ENCODE measurements at places on chromosomes 7 and 10.

DNA sequence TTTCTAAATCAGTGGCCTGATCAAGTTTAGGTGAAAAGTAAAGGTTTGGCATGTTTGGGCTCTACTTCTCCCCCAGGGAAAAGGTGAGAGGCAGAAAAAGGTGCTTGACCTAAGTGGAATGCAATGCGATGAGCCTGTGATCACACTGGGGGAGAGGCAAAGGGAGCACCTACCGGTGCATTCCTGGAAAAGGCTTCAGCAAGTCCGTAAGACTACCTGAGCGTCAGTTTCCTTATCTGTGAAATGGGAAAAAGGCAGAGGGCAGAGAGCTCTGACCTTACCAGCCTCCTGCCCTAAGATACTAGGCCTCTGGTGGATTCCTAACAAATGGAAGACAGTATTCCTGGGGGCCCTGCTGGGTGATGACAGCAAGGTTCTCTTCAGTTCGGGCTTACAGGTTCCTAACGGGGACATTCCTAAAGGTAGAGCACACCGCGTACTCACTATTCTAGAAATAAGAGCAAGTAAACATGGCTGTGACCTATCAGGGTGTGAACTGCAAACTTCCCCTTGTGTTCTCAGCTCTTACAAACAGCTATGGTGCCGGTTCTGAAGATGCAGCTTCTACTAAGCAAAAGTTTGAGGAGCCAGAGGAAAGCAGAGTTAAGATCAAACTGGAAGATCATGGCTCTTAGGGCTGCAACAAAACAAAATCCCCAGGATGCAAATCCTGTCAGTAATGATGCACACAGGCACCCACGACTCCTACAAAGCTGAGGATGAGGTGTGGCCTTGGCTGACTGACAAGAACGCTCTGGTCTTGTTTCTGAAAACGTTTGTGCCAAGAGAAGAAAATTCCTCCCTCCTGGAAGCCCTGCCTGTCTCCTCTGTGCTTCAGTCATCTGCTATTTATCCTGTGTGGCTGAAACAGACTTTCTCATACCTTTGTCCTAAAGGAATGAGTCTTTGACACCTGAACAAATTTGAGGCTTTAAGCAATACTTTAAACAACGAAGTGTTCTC, 13.3 kb upstream of the ACSL5 start:
- DNase-seq, result no peak

- no peak for DNase-seq
Observed at GRCh38 chr10:46171661-46172060, 115.1 kb upstream of the ANTXRL start.

DNA sequence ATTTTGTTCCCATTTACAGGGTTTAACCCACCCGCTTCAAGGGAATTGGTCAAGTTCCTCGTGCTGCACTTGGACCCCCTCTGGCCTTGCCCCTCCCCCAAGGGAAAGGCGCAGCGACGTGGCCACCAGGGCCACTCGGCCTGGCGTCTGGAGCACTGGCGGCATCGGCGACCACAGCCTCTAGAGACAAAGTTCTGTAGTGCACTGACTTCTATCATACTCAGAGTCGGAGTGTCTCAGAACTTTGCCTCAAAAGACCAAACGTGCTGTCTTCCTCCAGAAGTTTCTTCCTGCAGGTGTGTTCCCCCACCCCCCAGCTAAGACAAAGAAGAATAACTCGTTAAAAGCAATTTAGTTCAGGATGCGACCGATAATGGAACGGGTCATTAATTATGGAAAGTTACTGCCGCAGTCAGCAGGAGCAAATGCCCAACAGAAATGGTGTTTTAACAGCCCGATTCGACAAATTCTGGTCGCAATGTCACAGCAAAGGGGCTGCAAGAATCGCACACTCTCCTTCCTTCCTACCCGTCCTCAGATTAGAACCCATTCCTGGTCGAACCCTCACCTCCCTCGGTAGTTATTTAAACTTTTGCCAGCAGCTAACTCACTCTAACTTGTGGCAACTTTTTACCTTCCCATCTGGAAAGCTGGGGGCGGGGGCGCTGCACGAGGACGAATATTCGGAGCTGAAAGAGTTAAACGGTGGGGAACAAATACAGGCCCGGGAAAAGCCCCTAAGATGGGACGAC, 202.1 kb upstream of the NFE2L3 start:
- DNase-seq, result no peak

GRCh38 chr10:49690698-49691356, 11.4 kb downstream of the C10orf53 start:
- no peak for DNase-seq

GRCh38 chr10:74825371-74826141, 844 bp upstream of the KAT6B start:
- DNase-seq, result no peak

GRCh38 chr7:2084331-2084730, 148.4 kb downstream of the MAD1L1 start:
- no peak for DNase-seq

GRCh38 chr7:106774768-106775551, 90.1 kb upstream of the PIK3CG start:
- no peak for DNase-seq

DNA sequence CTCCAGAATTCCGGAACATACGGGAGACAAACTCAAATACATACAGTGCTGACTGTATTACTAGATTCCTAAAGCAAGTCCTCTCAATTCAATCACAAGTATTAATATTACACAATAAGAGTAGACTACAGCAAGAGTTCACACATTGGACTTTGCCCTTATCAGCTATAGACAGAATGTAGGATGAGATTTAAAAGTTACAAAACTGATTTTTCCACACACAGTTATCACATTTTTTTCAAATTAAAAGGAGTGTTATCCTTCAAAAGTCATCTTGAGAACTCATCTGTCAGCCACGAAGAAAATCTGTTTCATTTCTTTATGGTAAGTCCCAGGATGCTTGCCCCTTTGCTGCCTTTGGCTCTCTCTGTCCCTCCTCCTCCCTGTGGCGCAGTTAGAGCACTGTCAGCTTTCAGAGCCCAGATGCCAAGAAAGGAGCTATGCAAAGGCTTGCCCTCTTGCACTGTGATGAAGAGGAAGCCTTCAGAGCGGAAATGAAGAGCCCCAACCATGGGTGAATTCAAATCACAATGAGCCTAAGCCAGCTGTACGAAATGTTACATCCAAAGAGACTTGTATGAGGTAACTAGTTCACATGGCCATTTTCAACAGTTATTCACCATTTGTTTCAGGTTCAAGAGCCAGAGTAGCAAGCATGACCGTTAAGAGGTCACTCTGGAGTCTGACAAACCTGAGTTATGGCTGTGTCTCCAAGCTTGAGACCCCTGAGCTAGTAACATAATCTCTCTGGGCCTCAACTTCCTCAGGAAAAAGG, 10.7 kb downstream of the NCOA4 start:
- no peak for DNase-seq

DNA sequence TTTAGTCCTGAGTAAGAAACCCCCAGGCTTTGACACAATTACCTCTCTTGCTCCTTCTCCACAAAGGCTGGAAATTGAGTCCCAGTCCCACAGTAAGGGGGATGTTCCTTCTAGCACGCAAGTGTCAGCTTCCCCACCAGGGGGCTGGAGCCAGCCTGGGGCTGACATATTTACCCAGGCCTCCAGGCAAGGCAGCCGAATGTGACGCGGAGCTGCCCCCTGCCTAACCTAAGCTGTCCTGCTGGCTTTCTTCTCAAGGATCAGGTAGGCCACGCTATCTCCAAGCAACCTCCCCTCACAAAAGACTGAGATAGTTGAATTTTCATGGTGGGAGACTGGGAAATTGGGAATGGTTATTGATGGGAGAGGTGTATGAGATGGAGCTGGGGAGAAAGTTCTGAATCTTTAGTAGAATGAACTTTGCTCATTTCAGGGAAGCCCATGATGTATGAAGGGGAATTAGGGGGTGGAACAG, 19.2 kb upstream of the BMPER start:
- DNase-seq, result no peak

GRCh38 chr7:36130236-36130945, 22.7 kb upstream of the EEPD1 start:
- no peak for DNase-seq

DNA sequence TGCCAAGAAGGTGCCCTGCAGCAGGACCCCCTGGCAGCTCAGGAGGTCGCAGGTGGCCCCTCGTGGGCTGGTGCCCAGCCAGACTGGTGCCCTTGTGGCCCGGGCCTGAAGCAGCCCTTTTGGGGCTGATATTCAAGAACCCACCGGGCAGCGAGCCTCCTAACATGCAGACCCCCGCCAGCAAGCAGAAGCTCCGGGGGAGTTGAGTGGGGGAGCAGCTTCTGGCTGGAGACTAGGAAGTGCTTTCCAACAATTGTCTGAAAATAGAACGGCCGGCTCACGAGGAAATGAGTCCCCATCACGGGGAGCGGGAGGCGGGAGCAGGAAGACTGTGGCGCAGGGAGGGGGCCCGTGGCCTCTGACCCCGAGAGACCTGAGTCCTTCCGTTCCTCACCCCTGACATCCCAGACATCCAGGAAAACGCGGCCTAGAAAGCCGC, 9.5 kb upstream of the INTS1 start:
- DNase-seq, result no peak

GRCh38 chr7:96179837-96180236, 142.1 kb downstream of the SLC25A13 start:
- no peak for DNase-seq

DNA sequence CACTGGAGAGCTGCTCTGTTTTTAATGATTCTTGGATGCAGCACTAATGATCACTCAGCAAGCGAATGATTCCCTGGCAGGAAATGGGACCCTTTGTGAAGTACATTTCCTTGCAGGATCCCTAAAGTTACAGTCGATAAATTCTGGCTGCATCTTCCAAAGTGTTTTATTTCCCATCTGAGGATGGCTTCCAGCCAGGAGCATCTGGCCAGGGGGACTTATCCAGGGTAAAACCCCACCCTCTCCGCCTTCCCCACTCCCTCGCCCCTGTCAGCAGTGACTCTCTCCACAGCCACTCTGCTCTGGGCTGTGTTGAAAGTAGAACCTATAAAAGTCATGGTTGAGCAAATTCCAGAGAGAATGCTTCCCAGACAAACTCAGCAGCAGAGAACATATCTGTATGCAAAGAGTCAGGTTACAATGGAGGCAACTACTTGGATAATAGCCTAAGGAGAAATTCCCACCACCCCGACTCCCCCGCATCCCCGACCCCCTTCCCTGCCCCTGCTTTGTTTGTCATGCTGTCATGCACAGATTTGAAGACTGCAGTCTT, 111.0 kb upstream of the ANLN start:
- no peak for DNase-seq

- peak; percentile 35 for DNase-seq
Observed at GRCh38 chr10:131844529-131845084, 56.2 kb upstream of the PPP2R2D start.

DNA sequence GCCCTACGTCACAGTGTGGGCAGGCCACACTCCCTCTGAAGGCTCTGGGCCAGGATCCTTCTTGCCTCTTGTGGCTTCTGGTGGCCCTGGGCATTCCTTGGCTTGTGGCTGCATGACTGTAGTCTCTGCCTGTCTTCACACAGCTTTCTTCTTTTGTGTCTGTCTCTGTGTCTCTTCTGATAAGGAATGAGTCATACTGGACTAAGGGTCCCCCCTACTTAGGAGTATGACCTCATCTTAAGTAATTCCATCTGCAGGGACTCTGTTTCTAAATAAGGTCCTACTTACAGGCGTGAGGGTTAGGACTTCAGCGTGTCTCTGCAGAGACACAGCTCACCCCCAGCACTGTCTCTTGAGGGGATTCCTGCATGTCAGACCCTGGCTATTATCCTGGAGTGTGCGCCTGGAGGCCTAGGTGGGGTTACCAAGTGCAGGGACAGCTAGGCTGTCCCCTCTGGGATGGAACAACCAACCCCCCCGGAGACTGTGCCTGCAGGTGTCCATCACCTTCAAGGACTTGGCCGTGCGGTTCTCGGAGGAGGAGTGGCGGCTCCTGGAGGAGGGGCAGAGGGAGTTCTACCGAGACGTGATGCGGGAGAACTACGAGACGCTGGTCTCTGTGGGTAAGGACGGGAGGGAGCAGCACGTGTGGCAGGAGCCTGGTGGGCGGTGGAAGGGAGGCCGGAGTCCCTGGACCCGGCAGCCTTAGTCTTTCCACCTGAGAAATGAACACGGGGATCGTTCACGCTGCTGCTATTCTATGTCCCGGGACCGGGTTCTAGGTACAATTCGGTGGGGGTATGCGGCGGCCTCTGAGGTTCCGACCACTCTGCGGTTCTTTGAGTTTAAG, 54.1 kb downstream of the ZNF467 start:
- peak; percentile 56 for DNase-seq
